ENCODE measurements at places on chromosomes 6 and 20.
A peak's percentile ranks its signal among the peaks of the same experiment; 100 is the strongest.

DNA sequence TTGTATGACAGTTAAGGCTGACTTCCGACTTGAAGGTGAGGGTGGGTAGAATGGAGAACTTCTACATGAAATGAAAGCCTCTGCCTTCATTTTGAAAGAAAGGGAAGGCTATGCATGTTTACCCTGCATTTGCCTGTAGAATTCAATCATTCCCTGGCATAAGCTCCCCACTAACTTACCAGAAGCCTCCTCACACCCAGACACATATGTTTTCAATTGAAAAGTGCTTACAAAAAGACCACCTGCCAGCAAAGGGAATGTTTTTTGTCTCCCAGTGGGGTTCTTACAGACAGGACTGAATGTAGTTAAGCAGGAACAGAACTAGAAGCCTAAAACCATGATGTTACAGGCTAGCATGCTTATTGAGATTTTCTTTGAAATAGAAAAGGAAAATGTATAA, 392.1 kb upstream of the HSF2 start:
- no peak for DNase-seq

DNA sequence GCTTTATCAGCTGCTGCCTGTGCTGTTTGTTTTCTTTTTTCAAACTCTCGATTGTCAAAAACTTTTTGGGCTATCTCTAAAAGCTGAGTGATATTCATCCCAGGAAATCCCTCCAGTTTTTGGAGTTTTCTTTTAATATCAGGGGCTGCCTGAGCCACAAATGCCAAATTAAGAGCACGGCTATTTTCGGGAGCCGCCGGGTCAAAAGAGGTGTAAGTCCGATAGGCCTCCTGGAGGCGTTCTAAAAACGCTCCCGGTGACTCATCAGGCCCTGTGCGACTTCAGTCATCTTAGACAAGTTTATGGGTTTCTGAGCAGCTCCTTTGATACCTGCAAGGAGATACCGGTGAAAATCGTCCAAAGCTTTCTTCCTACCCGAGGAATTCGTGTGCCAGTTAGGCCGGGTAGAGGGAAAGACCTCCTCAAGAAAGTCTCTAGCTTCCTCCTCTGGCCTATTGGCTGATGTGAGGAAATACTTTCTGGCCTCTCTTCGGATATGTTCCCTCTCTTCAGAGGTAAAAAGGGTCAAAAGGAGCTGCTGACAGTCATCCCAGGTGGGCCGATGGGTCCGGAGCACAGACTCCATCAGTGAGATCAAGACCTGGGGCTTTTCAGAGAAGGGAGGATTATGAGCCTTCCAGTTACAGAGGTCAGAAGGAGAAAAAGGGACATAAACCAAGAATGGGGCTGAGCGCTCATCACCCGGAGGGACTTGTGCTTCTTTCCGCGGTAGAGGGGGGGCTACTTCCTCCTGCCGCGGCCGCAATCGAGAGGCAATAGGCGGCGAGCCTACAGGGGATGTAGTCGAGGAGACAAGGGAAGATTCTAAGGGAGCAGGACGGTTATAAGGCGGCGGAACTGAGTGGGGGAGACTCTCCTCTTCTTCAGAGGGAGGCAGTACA, 151.1 kb downstream of the TRIM27 start:
- no peak for DNase-seq

DNA sequence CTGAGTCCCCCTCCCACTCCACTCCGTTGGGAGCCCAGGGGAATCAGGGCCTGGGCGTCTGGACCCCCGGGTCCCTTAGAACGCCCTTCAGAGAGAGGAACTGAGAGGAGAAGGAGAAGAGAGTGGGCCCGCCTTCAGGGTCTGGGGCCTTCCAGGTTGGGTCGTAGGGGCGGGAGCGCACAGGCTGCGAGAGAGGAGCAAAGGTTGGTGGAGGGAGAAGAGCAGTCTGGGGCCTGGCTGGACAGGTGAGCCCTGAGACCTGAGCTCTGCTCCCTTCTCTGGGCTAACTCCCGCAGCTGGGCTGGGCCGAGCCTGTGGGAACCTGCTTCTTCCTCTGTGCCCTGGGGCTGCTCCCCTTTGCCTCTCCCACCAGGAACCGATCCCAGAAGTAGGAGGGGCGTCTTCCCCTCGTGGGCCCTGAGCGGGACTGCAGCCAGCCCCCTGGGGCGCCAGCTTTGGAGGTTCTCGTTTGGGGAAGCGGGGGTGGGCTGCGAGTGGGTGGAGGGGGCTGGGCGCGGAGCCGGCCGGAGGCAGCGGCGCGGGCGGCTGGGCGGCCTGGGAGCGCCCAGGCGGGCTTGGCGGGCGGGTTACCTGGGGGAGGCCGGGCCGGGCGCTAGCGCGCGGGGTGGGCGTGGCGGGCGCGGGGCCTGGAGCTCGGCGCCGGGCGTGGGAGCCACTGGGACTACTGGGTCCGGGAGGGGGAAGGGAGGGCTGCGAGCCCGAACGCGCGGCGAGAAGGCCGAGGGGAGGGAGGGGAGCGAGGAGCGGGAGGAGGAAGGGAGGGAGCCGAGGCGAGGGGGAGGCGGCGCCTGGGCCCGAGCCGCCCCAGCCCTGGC, at the start of gene DDR1:
TSS of gene DDR1 (plus strand) at position 835 of the 836 bp plus-strand sequence. CDS start 4,211 bp downstream, outside the sequence.
- DNase-seq: peak; percentile 60

- peak; percentile 88 for DNase-seq
Measured at GRCh38 chr6:42929821-42930360, 611 bp downstream of the CNPY3 start.

DNA sequence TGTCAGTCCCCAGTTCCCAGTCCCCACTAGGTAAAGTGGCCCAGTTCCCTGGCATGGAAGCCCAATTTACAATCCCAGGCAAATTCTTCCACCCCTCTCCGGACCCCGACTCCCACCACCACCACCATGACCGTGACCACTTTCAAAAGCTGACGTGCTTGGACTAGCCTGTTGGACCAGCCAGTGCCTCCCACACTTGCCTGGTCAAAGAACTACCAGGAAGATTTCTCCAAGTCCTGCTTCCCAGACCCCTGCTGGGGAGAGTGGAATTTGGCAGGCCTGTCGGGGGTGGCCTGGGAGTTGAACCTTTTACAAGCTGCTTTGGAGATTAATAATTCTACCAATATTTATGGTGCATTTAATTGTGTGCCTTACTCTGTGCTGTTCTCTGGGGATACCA, 1.4 kb upstream of the PTPRT start:
- DNase-seq: no peak

- no peak for DNase-seq
Measured at GRCh38 chr6:167788563-167788903, 38.2 kb upstream of the AFDN start.

DNA sequence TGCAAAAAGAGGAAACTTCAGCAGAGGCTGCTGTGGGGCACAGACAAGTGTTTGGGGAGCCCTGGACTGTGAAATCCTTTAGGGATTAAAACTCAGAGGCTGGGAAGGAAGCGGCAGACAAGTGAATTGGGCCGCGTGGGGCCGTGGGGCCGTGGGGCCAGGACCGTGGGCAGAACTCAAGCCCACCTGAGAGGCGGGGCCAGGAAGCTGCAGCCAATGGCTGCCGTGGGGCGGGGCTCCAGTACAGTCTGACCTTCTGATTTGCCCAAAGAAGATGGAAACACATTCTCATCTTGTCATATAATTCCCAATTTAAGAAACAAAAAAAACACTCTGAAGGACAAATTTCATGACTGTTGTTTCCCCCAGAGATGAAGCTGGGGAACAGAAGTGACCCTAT, 55.4 kb downstream of the ANKRD60 start:
- no peak for DNase-seq

GRCh38 chr6:144219056-144219685, 66.0 kb upstream of the UTRN start:
- peak; percentile 25 for DNase-seq

DNA sequence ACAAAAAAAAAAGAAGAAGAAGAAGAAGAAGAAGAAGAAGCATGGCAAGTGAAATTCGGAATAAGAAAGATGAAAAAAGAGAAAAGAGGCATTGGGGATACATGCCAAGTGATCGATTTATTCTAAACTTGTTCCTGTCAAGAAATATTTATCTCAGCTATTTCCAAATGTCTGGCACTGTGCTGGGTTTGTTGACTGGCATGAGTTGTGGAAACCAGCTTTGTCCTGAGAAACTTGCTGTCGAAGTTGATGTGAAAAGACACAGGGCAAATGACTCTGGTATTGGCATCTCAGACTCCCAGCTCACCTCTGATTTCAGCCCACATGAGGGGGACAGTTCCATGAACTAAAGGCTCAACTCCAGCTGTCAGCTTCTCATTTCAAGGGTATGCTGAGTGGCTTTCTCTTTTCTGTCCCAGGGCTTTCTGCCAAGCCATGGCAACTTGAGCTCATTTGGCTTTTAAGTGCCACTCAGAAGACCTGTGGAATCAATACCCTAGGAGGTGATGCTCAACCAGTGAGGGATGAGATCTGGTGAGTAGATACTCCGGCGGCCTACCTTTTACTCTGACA, 253.3 kb upstream of the JAG1 start:
- no peak for DNase-seq

GRCh38 chr6:150987855-150988464, 122.5 kb downstream of the MTHFD1L start:
- no peak for DNase-seq
